Aorta (tissue), 5 donors: ENCODE measurements at places on chromosomes 5 and 9.

DNA sequence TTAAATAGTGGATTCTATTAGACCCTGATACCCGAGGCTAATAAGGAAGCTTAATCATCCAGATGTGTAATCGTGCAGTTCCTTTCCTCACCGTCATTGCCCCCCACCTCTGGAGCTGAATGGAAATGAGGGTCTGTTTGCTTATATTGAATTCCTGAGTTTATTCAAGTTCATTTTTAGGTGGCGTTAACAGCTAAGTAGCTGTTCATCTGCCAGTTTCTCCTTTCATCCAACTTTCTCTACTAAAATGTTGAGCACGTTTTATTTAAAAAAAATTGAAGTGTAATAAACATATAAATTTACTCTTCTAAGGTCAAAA, 291.0 kb downstream of the DOCK8 start:
- DNase-seq: no peak

DNA sequence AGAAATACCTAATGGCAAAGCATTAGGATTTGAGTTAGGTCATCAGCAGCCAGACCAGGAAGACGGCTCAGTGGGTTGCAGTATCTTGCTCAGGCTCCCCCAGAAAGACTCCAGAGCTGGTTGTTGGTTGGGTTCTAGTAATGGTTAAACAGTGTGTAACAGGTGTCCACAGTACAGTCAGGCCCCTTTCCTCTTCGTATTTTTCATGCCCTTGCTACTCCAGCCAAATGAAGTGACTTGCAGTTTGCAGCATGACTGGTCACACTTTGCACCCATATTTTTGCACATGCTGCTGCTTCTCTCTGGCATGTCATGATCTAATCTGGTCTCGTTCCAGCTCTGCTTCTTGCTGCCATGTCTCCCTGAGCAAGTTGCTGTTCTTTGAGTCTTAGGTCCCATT, 60.6 kb upstream of the TRPC7 start:
- no peak for DNase-seq

GRCh38 chr9:118449554-118449953, 745.4 kb downstream of the TLR4 start:
- no peak for DNase-seq

- DNase-seq: no peak
Measured at GRCh38 chr5:178499352-178499751, 90.8 kb downstream of the COL23A1 start.

GRCh38 chr5:35024911-35025510, 22.7 kb downstream of the AGXT2 start:
- DNase-seq: no peak

DNA sequence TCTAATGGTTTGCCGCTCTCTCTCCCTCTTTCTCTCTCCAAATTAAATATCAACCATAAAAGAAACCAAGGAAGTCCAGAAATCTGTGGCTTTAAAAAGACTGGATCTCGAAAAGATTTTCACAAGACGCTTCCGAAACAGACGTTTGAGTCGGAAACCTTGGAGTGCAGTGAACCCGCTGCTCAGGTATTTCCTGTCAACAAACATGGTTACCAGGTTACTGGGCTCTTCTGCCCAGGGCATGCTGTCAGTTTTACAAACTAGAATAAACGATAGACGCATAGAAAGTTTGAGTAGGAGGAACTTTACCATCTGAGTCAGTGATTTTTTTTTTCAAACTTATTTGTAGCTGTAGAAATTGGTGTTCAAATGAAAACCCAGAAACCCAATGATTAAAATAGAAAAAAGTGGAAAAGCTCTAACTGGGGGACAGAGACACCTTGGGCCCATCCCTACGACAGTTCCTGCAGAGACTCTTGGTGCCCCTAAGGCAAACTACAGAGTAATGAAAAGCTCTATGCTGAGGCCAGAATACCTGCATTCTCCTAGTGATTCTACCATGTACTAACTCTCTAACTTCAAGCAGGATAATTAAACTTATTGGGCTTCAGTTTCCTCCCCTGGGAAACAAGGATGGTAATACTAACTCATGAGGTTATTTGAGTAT, 90.0 kb downstream of the DOCK8 start:
- DNase-seq: no peak

DNA sequence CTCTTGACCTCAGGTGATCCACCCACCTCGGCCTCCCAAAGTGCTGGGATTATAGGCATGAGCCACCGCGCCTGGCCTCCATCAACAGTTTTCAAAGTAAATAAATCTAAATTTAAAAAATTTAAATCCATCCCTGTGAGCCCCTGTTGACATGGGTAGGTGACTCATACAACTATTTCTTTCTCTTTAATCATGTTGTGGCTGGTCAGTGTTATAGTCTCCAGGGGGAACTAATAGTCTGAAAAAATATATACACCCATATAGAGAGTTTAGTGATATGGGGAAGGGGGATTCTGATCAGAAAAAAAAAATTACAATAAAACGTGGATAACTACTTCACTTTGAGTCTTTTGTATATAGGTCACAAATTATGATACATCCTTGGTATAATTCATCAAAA, 159.2 kb downstream of the ZNF608 start:
- DNase-seq: no peak

GRCh38 chr5:96854067-96854466, 22.2 kb upstream of the ERAP2 start:
- DNase-seq: no peak
